Left cardiac atrium (tissue), 4 donors: ENCODE measurements at places on chromosomes 6 and 20. TPM values are rescaled to one million over a fixed set of nuclear protein-coding genes. Genes with fewer than 3 reads are reported as not detected.

Gene ZC3H12D
- 1.6 TPM for total RNA-seq

DNA sequence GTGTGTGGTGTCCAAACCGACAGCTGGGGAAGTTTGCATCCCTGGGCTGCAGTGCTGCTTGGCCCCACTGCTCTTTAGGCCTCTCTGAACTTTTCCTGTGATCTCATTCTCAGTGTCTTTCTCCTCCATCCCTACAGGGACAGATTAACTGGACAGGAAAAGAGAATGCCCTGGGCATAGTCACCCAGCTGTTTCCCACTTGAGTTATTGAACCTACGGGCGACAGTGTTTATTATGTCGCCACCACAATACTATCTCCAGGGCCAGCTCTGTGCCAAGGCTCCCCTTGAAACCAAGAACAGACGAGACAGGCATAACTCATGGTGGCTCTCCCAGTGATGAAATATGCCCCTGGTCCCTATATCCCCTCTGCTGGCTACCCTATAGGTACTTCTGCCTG is 147.8 kb upstream of the EPHA7 start:
- no peak for DNase-seq

DNA sequence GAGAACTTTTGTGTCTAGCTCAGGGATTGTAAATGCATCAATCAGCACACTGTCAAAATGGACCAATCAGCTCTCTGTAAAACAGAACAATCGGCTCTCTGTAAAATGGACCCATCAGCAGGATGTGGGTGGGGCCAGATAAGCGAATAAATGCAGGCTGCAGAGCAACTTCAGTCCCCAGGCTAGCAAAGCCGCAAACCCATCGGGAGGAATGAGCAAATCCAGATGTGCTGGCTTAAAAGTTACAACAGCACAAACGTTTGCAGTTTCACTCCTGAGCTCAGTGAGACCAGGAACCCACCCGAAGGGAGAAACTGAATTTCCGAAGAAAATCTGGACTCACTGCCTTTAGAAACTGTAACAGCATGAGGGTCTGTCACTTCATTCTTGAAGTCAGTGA is 21.9 kb upstream of the MBOAT1 start:
- no peak for DNase-seq

GRCh38 chr6:16635291-16635809 is 125.9 kb downstream of the ATXN1 start:
- no peak for DNase-seq

DNA sequence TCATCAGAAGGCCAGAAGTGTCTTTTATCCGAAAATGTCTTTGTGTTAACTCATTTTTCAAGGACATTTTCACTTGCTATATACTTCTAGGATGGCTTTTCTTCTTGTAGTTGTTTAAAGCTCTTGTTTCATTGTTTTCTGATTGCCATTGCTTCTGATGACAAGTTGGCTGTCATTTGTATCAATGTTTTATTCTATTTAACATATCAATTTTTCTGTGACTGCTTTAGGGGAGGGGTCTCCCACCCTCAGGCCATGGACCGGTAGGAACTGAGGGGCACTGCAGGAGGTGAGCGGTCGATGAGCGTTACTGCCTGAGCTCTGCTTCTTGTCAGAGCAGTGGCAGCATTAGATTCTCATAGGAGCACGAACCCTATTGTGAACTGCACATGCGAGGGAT is 65.8 kb downstream of the AK9 start:
- DNase-seq, result no peak

DNA sequence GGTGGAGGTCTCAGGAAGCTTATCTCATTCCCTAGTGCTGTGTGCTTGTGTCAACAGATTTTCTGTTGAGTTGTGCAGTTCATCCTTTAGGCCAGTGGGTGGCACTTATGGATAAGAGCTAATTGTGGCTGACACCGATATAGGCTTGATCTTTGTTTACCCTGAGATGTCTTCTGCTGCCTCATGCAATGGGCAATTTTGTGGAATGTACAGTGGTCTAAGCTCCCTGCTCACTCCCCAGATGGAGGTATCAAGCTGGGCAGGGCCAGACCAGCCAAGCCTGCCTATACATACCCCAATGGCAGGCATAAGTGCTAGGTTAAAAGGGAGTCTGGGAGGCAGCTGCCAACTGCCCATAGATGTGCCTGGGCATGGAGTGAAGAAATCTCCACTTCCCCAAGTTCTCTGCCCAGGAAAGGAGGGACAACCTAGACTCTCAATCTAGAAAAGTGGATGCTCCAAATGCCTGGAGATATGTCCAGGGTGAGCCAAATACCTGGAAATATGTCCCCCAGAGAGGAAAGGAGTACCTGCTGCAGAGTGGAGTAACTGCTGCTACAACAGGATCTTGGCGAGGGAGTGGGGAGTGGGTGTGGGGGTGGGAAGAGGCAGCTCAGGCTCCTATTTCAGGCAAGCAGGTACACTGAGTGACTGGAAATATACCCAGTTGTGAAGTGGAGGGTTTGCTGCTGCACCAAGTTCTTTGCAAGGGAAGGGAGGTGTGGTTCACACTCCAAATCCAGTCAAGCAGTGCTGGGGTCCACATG is 53.2 kb upstream of the ARG1 start:
- DNase-seq, result no peak
